Occipital lobe (tissue), 3 donors: ENCODE measurements at places on chromosomes 16 and 17. TPM values are rescaled to one million over a fixed set of nuclear protein-coding genes. Genes with fewer than 3 reads are reported as not detected.

Gene SLC43A2
- total RNA-seq = 15.1 TPM

Gene CMTM2
- total RNA-seq = not detected

Gene ACSM2A
- total RNA-seq = not detected

Gene CES1
- 1.9 TPM for total RNA-seq

Gene TRPV3
- total RNA-seq = 0.47 TPM

Gene GRAPL
- total RNA-seq = not detected

Gene KRTAP4-4
- total RNA-seq = not detected

Gene ACSM2B
- total RNA-seq = not detected

Gene ELMO3
- total RNA-seq = 0.16 TPM

Gene GNG13
- total RNA-seq = not detected

Gene MRM1
- total RNA-seq = 2.7 TPM
